Tibial nerve (tissue), 4 donors: ENCODE measurements at places on chromosomes 2 and 18. TPM values are rescaled to one million over a fixed set of nuclear protein-coding genes. Genes with fewer than 3 reads are reported as not detected.

- no peak for DNase-seq
- H3K27ac ChIP-seq = no peak overlapping the region
- no peaks in the 10 kb centered on the region for H3K36me3 ChIP-seq
- no peaks in the 10 kb centered on the region for H3K27me3 ChIP-seq
- no peak overlapping the region for H3K4me3 ChIP-seq
- peaks cover 21% of the 10 kb centered on the region for H3K4me1 ChIP-seq
Observed at GRCh38 chr2:8997631-8998030, 5.9 kb downstream of the MBOAT2 start.

DNA sequence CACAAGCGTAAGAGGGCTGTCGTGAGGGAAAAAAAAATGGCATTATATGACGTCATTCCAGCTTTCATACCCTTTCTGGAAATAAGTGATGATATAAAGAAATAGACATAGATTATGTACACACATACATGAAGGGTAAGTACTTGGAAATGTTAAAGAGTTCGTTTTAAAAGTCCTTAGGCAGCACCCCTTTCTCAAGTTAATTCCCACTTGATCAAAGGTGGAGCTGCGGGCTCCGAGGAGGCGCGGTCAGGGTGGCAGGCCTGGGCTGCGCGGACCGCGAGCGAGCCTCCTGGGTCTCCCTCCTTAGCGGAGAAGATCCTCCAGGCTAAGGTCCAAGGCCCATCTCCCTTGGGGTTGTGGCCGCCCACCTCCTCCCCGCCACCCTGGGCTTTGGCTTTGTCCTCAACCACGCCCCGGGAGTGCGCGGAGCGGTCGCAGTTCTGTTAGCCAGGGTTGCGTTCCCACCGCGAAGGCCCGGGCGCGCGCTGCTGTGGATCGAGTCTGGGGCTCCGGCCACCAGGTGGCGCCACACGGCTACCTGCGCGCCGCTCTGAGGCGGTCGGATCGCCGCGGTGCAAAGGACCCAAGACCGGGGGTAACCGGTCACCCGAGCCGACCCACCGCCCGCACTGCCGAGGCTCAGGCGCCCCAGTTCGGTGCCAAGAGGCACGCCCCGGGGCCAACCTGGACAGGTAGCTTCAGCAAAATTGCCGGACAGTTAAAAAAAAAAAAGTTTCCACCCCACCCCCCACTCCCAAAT lies 66.8 kb downstream of the HNRNPLL start:
- H3K4me3 ChIP-seq = peak overlapping the region; percentile 63
- no peaks in the 10 kb centered on the region for H3K36me3 ChIP-seq
- H3K27ac ChIP-seq = peak overlapping the region; percentile 75
- peak; percentile 88 for DNase-seq
- H3K27me3 ChIP-seq = no peaks in the 10 kb centered on the region

- H3K4me3 ChIP-seq = no peak overlapping the region
- no peaks in the 10 kb centered on the region for H3K36me3 ChIP-seq
- H3K27me3 ChIP-seq = no peaks in the 10 kb centered on the region
- H3K4me1 ChIP-seq = peaks cover 17% of the 10 kb centered on the region
- peak; percentile 11 for DNase-seq
Observed at GRCh38 chr2:157261199-157261782, 3.8 kb downstream of the GALNT5 start.

GRCh38 chr2:238521870-238522269 lies 95.1 kb downstream of the ASB1 start:
- H3K27me3 ChIP-seq = no peaks in the 10 kb centered on the region
- H3K4me3 ChIP-seq = no peak overlapping the region
- peaks cover 7% of the 10 kb centered on the region for H3K36me3 ChIP-seq
- no peak for DNase-seq
- no peaks in the 10 kb centered on the region for H3K4me1 ChIP-seq

GRCh38 chr2:17461087-17461475 lies 57.2 kb downstream of the RAD51AP2 start:
- H3K27ac ChIP-seq = no peak overlapping the region
- no peak overlapping the region for H3K4me3 ChIP-seq
- DNase-seq = no peak
- no peaks in the 10 kb centered on the region for H3K27me3 ChIP-seq
- H3K4me1 ChIP-seq = no peaks in the 10 kb centered on the region

DNA sequence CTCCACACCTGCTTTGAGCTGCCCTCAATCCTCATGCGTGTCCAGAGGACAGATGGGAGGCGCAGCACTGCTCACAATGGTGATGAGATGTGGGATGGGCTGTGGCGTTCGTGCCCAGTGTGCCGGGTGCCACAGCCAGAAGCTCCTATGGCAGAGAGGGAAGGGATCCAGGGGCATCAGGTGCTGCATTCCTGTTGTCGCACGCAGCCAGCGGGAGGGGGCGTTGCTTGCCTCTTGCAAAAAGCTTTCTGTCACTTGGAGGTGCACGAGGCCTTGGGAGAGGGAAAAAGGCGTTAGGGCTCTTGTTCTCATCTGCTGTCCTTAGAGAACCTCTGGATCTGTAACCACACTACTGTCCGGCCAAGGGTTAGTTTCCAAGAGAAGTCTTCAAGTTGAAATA lies 29.2 kb upstream of the ALLC start:
- H3K4me1 ChIP-seq = no peaks in the 10 kb centered on the region
- no peak overlapping the region for H3K27ac ChIP-seq
- DNase-seq = no peak

GRCh38 chr2:63663013-63663864 lies 74.5 kb downstream of the MDH1 start:
- H3K27me3 ChIP-seq = no peaks in the 10 kb centered on the region
- no peaks in the 10 kb centered on the region for H3K36me3 ChIP-seq
- no peak overlapping the region for H3K4me3 ChIP-seq
- DNase-seq = no peak

DNA sequence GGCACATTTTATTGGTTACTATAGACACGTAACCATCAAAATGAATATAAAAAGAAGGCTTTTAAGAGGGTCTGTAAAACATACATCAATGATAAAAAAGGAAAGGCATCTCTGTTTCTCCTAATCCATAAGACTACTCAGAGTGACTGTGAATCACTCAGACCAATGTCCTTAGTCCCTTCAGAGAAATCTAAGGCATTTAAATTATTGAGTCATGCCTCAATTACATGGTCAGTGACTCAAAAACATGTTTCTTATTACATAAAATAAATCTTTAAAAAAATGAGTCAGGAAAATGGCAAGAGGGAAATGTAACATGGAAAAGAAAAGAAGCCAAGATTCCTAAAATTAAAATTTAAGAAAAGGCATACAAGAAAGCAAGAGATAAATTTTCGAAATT lies 146.6 kb downstream of the ERBB4 start:
- no peaks in the 10 kb centered on the region for H3K4me1 ChIP-seq
- no peak for DNase-seq
- H3K27ac ChIP-seq = no peak overlapping the region
- H3K36me3 ChIP-seq = no peaks in the 10 kb centered on the region

- no peak overlapping the region for H3K27ac ChIP-seq
- H3K36me3 ChIP-seq = no peaks in the 10 kb centered on the region
- no peaks in the 10 kb centered on the region for H3K27me3 ChIP-seq
- no peaks in the 10 kb centered on the region for H3K4me1 ChIP-seq
- DNase-seq = no peak
- no peak overlapping the region for H3K4me3 ChIP-seq
Observed at GRCh38 chr2:195437521-195437920, 219.5 kb upstream of the SLC39A10 start.

The CCDC102B gene
- total RNA-seq = 5.7 TPM

The PARD6G gene
- total RNA-seq = 10.2 TPM

The POTEJ gene
- not detected for total RNA-seq
